ENCODE measurements at places on chromosomes 7 and 10.

GRCh38 chr7:94530109-94530508 is 20.5 kb downstream of the CASD1 start:
- no peak for DNase-seq

DNA sequence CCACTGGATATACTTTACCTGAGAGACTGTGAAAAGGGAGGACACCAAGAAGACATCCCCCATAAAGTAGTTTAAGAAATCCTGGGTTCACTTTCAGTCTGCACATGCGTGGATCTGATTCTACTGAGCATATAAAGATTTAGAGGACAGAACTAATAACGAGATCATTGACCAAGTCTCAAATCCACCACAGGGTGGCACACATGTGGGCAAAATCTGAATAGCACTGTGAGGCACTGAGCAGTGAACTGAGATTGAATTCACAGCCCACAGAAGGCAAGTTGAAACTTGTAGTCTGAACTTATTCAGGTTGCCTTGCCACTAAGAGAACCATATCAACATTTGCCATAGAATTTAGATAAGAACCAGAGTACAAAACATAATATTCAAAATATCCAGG is 818.6 kb downstream of the GRID1 start:
- no peak for DNase-seq

DNA sequence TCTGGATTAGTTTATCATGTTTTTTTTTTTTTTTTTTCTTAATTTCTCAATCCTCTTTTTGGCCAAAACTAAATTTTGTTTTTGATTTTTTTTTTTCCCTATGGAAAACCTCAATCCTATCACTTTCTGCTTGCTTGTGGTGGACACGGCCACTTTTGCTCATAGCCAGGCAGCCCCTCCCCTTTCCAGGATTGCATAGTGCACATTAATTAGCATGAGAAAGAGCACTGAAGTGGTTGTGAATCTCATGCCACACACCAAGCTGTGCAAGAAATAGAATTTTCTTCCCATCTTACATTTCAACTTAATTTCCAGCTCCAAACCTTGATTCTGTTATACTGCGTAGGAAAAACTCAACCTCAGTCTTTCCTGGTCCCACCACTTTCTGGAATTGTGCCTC is 34.6 kb downstream of the MGAM2 start:
- no peak for DNase-seq

DNA sequence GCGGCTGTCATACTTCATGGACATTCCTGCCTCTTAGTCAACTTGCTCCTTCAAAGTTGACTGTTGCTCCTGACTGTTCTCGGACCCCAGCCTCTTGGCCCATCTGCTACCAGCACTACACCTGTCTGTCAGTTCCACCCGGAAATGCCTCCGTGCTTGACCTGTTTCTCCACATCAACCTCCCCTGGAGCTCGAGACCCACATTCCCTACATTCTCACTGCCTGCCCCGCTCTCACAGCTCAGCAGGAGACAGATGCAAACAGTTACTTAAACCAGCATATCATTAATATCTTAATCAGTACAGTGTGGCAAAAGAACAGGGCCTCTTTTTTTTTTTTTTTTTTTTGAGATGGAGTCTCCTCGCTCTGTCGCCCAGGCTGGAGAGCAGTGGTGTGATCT is 174.3 kb downstream of the NRP1 start:
- no peak for DNase-seq

DNA sequence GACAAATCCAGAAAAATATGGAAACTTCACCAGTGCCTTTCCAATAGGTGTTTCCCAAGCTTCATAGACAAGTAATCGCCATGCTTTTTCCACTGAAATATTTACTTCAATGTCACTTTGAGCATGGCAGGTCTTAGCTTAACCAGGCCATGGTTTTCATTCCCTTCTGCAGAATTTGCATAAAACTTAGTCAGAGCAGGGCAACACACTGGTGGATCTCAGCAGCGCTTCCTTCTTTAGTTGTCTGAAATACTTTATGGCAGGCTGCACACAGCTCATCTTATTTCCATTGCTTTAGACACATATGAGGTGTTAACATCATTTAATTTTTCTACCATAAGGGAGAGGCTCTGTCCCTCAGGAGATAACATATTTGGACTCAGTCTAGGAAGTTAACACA is 102.9 kb upstream of the AHR start:
- DNase-seq, result no peak

GRCh38 chr7:37467002-37467401 is 18.3 kb upstream of the ELMO1 start:
- DNase-seq, result no peak

DNA sequence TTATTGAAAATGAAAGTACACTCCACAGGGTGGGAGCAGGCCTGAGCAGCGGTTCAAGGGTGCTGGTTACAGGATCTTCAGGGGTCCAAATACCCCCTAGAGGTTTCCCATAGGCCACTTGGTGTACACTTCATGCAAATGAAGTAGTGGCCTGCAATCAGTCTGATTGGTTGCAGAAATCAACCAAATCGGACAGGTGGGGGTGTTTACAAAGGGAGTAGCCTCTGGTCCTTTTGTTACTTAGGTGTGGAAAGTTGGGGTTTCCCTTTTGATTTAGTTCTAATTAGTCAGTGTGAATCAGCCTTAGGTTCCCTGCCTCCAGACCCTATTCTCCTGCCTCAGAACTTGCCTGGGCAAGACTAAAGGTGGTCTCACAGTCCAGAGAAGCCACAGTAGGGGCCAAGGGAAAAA is 49.6 kb downstream of the SYPL1 start:
- DNase-seq, result no peak

DNA sequence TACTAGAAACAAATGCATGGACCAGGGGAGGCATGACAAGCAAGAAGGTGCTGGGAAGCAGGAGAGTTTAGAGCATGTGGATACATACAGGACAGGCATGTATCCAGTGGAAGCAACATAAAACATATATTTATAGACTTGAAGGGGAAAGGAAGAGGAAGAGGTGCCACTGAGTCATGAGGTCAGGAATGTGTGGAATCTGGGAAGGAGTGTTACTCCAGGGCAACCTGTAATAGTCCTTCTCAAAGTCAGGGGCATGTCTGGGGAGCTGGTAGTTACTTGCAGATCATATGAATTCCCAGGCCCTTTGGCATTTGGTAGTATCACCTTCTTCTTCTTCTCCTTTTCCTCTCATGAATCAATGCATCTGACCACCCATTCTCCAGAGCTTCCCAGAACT is 246.6 kb downstream of the XPNPEP1 start:
- DNase-seq, result no peak

- DNase-seq, result no peak
These were observed 17.7 kb downstream of the CLIP2 start for GRCh38 chr7:74306730-74307469.

All from omental fat pad (tissue), 4 donors.